Activated CD4-positive, CD25-positive, alpha-beta regulatory T cell treated with anti-CD3 and anti-CD28 coated beads, Interleukin-2, amount 50 U/mL, for 24 hours (primary cell): ENCODE measurements at places on chromosomes 11 and 22.

GRCh38 chr22:36743591-36744412 lies 32.1 kb downstream of the IFT27 start:
- no peak for ATAC-seq

- no peak for ATAC-seq
Observed at GRCh38 chr11:33452836-33453624, 195.8 kb downstream of the HIPK3 start.

- ATAC-seq, result no peak
Observed at GRCh38 chr11:17930544-17931125, 82.2 kb downstream of the SERGEF start.

GRCh38 chr22:32880061-32880460 lies 78.6 kb downstream of the TIMP3 start:
- ATAC-seq, result no peak

DNA sequence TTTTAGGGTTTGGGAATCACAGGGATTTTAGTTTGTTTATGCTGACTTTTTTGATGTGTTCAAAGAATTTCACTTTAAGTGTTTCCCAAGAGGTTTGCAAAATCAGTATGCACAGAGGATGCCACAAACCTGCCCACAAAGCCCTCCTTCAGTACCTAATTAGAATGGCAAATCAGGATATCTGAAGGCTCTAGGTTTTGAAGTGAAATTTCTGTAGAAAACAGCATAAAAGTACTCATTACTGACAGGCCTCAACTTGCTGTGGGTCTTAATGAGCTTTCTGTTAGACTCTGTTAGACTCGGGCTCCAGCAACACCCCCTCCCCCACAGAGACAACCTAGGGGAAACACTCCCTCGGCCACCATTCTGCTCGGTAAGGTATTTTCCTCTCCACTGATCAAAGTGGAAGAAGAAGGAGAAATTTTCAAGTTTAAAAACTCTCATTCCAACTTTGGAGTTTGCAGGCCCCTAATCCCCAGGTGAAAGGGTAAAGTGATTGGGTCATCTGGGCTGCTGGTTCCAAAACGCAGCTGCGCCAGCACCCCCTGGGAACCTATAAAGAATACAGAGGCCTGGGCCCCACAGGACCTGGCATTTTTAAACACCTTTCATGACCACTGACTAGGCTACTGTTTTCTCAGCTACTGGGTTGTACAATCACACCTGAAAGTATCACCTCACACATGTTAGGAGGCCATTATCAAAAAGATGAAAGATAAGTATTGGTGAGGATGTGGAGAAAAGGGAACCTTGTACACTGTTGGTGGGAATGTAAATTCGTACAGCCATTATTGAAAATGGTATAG lies 67.5 kb downstream of the PLEKHA7 start:
- peak; percentile 17 for ATAC-seq

DNA sequence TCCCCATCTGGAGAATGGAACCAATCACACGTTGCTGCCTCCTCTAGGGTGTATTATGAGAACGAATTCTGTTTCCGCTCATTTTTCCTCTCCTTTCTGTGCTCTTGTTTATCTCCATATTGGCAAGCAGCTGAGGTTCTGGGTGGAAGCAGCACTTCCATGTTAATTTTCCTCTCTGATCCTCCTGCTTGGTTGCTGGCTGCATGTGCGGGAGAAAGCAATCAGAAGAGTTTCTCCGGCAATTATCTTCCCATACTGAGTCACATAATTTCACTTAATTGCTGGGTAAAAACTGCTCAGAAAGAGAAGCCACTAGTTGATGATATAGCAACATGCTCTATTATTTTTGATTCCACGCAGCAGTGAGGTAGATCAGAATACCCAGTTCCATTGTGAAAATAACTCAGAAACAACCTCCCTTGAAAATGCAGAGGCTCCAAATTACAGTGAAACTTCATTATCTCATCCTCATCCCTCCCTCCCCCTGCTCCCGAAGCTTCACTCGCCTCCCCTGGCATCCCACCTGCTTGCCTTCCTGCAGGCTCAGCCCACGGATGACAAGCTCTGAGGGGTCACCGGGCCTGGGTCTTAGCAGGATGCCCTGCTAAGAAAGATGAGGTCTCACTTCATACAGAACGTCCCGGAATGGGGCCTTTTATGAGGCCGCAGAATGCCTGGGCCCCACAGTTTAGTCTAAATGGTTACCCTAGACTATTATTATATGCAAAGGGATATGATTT lies 20.4 kb downstream of the FXYD6 start:
- ATAC-seq, result no peak

DNA sequence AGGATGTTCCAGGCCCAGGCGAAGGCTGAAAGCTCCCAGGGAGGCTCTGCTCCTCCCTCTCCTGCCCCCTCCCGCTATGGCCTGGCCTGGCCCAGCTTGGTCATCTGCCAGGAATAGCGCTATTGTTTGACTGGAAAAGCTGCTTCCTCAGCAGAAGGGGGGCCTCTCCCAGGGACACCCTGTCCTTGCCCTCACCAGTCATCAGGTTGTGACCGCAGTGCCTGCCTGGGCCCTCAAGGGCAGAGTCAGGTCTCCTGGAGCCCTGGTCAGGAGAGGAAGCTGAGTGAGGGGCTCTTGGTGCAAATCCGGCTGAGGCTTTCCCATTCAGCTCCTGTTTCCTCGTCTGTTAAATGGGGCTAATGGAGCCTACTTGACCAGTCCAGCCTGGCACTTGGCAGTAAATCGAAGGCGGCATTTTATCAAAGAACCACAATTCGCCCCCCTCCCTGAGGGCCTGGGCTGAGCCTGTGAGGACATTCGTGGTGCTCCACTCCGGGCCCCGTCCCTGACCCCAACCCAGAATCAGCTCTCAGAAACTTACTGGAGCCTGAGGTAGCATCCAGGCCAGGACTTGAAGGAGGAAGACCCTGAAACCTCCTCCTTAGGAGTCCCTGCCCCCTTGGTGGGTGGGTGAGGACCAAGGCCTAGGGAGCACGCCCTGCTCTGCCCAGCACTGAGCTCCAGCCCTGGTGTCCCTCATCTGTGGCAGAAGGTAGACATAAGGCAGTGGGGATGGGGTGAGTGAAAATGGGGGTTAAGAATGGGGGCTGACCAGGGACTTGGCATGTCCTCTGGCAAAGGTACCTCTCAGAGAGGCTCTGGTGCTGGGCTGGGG lies 2.0 kb upstream of the CASTOR1 start:
- no peak for ATAC-seq

- no peak for ATAC-seq
Observed at GRCh38 chr22:23059284-23059948, 10.9 kb upstream of the GNAZ start.

- no peak for ATAC-seq
Observed at GRCh38 chr11:123434262-123434661, 4.2 kb downstream of the GRAMD1B start.

DNA sequence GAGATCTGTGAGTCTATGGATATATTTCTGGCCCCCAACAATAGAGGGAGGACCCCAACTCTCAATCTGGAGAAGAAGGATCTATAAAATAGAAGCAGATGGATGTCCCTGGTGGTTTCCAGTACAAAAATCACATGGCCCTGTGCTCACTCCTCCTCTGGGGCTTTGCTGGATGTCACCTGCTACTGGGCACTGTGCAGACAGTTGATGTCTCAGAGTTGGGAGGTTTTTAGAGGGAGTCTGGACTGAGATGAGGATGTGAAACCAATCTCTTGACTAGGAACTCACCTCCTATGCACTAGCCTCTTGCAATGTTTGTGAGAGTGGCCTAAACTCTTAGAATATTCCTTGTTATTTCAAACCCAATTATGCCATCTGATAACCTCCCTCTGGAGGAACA lies 107.2 kb downstream of the SCN3B start:
- no peak for ATAC-seq

GRCh38 chr11:120335556-120335907 lies 681 bp upstream of the ARHGEF12 start:
- no peak for ATAC-seq

GRCh38 chr22:37222440-37222971 lies 10.2 kb upstream of the SSTR3 start:
- peak; percentile 33 for ATAC-seq

GRCh38 chr11:103024086-103024485 lies 67.9 kb downstream of the DCUN1D5 start:
- ATAC-seq, result no peak

DNA sequence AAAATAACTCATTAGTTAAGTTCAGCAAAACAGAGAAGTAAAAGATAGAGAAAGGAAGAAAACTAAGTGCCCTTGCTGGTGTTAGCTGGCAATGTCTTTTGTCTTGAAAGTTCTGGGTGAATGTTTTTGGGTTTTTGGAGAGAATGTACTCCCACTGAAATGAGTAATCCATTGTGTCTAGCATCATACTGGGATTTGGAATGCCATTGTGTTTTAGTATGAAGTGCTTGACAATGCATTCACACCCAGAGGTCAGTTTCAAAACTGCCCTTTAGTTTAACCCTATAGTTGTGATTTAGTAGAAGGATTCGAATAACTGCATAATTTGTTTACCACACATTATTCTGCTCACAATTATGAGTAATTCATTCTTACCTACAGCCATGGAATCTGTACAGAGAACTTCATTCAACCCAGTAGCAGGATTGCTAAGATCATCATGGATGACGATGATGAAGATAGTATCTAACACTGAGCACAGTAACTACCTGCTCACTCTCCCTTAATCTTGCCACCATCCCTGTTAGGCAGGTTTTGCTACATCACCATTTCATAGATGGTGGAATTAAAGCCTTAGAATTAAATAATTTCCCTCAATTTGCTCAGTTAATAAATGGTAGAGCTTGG lies 33.9 kb downstream of the MAML2 start:
- ATAC-seq, result no peak

DNA sequence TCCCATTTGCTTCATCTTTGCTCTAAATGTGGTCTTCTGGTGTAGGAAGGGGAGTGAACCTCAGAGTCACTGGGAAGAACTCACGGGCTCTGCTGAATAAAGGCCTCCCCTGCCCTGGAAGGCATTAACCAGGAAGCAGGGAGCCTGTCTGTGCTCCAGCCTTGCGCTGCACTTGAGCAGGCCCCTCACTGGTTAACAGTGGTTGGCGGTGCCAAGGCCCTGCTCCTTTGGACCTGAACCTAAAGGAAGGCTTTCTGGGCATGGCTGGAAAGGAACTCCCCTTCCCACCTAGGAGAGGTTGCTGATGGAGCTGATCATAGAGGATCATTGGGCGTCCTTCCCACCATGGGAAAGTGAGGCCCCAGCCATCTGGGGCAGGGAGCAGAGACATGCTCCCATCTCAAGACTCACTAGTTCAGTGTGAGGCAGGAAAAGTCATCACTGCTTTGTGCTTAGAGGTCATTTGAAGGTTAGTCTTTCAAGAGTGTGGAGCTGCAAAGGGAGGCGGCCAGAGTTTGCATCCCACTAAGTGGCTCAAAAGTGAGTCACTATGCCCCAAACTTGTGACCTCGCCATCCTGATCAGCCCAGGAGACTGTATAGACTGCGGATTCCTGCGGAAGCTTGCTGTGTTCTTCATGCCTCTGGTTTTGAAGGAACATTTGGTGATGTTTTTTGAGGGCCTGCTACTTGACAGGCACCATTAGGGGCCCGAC lies 50.4 kb downstream of the DBX1 start:
- no peak for ATAC-seq

DNA sequence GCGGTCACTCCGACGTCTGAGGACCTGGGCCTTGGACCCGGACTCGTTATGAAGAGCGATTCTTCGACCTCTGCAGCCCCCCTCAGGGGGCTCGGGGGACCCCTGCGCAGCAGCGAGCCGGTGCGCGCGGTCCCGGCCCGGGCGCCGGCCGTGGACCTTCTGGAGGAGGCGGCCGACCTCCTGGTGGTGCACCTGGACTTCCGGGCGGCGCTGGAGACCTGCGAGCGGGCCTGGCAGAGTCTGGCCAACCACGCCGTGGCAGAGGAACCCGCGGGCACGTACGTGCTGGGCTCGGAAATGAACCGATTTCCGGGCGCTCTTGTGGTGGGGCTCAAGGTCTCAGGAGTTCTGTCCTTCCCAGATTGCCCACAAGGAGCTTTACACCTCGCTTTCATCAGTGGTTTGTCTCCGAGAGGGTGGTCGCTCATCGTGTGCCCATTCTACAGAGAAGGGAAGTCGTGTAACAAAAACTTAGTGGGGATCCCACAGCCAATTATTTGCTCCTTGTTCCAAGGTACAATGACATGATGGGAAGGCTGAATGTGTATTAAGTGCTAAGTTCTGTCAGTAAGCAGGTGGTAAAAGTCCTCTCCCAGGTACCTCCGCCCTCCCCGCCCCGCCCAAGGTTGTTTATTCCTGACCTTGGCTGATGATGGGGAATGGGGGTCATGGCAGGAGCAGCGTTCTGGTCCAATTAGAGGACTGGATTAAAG lies 695 bp downstream of the PEX26 start:
- peak; percentile 16 for ATAC-seq

- ATAC-seq, result no peak
Observed at GRCh38 chr11:80521592-80521991, 1080.8 kb upstream of the TENM4 start.

- peak; percentile 5 for ATAC-seq
Observed at GRCh38 chr11:74397501-74398243, 561 bp downstream of the PGM2L1 start.

- no peak for ATAC-seq
Observed at GRCh38 chr11:119680541-119681360, 48.2 kb downstream of the NECTIN1 start.

GRCh38 chr11:109914038-109914437 lies 179.2 kb upstream of the ZC3H12C start:
- ATAC-seq, result no peak

GRCh38 chr22:28822930-28823551 lies 22.7 kb upstream of the XBP1 start:
- ATAC-seq, result no peak

DNA sequence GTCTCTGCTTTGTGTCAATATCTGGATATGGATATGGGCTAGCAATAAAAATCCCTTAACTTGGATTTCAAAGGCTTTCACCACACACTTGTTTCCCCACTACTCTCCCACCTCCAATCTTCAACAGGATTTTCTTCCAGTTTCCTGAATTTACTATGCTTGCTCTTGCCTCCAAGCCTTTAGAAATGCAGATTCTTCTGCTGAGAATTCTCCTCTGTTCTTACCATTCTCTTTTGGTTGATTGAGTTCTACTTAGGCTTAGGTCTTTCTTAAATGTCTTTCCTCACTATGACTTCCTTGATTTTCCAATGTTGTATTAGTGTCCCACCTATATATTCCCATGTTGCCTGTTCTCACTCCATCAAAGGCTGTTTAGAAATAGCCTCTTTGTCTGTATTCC lies 1502.4 kb upstream of the TENM4 start:
- ATAC-seq, result no peak
